IPS-NIHi11 (cell line): ENCODE measurements at places on chromosomes 7 and 10.

DNA sequence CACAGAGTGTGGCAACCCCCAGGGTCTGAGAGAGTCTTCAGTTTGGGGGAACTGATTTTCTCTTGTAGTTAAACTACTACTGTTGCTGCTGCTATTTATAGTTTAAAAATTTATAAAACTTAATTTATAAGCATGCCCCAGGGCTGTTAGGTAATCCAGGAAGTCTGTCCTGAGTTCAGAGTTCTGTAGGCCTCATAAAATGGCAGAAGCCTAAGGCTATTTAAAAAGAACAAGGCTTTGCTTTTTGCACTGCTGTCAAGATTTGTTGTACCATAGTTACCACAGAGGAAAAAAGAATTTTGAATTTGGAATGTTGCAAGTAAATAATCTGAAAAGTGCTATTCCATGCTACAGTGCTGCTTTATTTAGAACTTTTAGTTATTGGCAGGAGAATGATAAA lies 66.1 kb downstream of the AGK start:
- DNase-seq, result no peak

DNA sequence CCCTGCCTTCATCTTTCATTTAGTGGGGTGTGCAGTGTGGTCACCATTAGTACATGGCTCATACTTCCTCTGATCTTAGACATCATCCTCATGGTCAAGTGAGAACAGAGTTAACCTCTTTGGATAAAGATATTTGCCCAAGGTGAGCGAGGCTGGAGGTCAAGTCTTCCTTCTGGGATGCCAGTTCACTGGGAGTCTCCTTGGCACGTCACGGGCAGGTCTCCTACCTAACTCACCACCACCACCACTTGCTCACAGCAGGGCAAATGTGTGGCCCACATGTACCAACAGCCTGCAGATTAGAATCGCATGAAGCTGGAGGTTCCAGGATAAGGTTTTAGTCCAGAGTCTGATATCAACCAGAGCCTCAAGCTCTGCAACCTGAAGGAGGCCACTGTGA lies 164.6 kb downstream of the USP6NL start:
- no peak for DNase-seq

- DNase-seq, result no peak
Measured at GRCh38 chr10:88952647-88953111, at the start of gene ACTA2. TSS of gene ACTA2 (minus strand) at chr10:88952773. CDS start at chr10:88948930, 3,843 bp downstream.

DNA sequence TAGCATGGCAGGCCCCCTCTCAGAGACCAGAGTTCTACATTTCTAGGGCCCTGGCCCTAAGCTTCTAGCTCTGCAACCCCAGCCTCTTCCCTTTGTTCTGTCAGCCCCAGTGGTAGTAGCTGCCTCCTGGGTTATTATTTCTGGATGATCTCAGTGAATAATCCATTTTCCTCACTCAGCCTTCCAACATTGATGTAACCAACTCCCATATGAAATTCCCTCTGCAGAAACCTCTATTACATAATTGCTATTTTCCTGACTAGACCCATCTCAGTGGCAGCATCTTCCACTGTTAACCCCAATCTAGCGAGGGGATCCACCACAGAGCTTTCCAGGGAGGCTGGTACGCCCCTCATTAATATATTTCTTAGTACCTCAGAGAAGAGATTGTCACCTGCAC lies 49.8 kb downstream of the FHIP2A start:
- no peak for DNase-seq

DNA sequence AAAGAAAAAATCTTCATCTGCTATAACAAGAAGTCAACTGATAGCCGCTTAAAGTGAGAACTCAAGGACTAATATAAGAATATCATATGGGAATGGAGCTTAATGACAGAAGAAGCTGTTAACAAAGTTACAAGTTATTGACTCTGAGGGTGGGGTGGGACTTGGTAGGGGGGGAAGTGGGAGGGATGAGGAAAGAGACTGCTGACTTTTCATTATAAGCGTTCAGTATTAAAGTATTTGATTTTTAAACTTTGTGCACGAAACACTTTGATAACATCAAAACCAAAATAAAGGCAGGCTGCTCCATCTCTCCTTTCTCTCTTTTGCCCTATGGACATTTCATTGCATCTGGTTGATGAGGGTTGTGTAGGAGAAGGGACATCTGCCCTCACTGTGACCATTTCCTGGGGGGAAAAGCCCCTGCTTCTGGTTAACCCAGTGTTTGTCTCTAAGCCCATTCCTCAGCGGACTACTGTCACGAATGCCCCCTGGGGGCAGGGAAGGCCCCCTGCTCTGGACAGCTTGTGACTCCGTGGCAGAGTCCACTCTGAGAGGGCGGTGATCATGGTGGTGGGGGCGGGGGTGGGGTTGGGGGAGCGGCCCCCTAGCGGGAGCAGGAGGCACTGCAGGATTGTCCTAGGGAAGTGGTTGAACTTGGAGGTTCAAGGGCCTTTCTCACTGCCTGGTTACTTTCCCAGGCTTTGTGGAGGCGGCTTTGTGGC lies 17.4 kb downstream of the SLC13A4 start:
- DNase-seq, result peak; percentile 78
